ENCODE measurements at places on chromosomes 12 and 14. TPM values are rescaled to one million over a fixed set of nuclear protein-coding genes. Genes with fewer than 3 reads are reported as not detected.

- DNase-seq: no peak
Observed at GRCh38 chr12:100908501-100908900, 113.9 kb downstream of the ANO4 start.

- no peak for DNase-seq
Observed at GRCh38 chr14:89298056-89298834, 118.8 kb downstream of the FOXN3 start.

The YLPM1 gene
- 71.7 TPM for total RNA-seq

The NUAK1 gene
- 0.02 TPM for total RNA-seq

DNA sequence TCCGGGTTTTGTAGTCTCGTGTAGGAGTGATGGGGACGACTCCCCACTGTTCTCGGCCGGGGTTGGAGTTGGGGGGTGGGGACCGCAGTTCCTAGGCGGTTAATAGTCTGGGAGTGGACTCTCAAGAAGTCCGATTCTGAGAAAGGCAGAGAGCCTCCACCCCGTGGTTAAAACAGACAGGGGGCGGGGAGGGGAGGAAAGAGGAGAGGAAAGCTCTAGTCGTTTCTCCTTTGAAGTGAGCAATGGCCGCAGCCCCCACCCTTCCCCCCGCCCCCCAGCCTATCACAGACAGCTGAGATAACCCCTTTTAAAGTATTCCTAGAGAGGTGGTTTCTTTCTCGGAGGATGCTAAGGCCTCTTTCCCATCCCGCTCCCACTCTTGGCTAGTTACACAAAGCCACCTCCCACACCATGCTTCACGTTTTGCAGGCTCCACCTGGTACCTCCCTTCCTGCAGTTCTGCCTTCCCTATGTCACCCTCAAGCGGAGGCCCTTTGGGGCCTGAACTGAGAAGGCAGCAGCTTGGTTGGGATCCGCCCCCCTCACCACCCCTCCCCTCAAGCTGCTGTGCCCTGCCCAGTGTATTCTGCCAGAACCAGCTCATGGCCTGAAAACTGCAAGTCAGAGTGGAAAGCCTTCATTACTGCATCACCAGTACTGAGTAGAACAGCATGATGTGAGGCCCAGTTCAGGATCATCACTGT lies 853 bp downstream of the USP5 start:
- peak; percentile 61 for DNase-seq

The METTL1 gene
- 64.5 TPM for total RNA-seq

The CCDC197 gene
- total RNA-seq: 0.11 TPM

The KERA gene
- total RNA-seq: not detected

DNA sequence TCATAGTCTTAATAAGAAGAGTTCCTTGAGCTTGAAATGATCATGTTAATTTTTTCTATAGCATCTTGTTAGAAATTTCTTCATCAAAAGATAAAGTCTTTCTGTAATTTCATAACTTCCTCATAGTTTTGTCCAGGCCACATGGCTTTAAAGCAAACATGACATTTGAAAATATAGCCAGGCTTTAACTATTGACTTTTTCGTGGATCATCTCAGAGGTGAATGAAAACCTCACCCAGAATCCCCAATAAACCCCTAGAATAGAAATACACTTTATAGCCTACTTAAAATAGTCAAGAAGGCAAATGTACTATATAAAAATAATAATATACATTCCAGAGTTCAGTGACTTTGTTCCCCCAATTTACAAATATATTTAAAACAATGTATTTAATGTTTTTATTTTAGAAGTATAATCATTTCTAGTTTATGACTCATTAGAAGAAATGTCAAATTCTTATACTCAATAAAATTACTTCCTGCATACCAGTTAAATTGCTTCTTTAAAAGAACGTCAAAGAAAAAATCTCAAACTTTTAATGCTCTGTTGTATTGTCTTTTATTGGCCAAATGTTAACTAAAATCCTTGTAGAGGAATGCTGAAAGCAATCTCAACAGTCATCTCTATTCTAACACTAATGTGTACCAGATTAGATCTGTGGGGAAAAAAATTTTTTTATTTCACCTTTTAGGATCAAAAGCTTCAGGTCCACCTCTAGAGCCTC lies 21.6 kb downstream of the EXOC5 start:
- no peak for DNase-seq

- no peak for DNase-seq
Observed at GRCh38 chr14:102902523-102903247, 19.8 kb upstream of the AMN start.

DNA sequence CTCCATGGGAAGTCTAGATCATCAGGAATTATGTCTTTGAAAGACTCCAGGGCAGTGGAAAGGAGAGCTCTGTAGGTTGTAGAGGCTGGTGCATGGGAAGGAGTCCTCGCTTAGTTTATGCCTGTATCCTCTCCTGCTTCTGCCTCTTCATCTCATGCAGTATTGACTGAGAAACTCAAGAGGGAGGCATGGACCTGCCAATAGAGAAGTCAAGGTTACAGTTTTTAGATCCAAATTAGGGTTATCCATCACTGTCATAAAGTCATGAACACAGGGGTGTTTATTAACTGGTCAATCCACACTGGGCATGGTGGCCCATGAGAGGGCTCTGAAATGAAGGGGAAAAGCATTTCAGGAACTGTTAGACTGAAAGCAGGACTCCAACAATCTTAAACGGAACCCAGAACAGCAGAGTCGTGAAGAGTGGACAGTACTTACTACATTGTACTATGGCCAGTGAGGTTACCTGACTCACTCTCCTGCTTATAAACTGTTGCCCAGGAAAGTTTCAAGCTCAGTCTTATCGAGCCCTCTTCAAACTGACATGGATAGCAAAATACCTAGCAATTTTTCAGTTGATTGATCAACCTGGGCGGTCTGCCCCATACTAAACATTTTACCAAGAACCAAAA lies 30.1 kb upstream of the DHRS7 start:
- no peak for DNase-seq

The FOXG1 gene
- total RNA-seq: not detected

- no peak for DNase-seq
Observed at GRCh38 chr14:64721391-64721791, 17.2 kb downstream of the PLEKHG3 start.

The GALNT9 gene
- not detected for total RNA-seq

DNA sequence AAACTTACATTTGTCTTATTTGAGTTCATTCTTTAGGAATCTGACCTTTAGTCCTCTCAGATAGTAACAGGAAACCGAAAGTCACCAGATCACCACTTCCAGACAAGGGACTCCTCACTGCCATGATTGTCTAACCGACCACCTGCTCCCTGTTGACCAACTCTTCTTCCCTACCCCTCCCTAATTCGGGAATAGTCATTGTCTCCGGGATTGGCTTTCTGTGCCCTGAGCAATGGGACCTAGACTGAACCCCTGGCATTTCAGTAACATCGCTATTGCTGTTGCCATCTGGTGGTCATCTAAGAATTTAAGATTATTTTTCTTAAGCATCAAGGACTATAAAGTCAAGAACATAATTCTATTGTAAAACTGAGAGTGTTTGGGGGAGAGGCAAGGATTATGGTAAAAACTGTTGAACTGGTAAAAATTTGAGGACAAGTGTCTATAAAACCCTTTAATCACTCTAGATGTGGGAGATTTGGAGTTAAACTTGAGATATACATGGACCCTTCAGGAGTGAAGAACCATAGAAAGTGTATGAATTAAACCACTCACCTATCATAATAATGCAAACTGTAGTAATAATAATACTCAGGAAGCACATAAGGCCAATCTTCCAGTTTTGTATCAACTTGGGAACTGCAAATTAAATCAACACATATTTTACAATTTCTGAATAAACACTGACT lies 6.3 kb downstream of the CLEC2A start:
- DNase-seq: no peak

- DNase-seq: no peak
Observed at GRCh38 chr12:127024791-127025190, 1242.2 kb upstream of the TMEM132C start.

- DNase-seq: no peak
Observed at GRCh38 chr14:91297081-91297711, 52.7 kb upstream of the GPR68 start.

- no peak for DNase-seq
Observed at GRCh38 chr12:130815028-130815741, 23.9 kb downstream of the STX2 start.

DNA sequence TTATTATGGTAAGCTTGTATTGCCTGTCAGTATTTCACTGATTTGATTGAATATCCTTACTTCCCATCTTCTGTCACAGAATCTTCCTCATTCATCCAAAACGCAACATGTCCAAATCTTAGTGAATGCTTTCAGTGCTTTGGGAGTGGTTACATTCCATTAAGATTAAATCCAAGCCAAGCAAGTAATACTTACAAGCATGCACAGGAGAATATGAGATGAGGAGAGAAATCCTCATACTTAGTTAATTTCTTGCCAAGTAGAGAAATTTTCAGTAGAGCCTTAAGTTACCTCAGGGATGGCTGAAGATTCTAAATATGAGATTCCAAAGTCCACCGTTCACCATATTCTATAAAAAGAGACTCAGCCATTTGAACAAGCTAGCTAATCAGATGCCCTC lies 316.0 kb downstream of the RAD51B start:
- no peak for DNase-seq

DNA sequence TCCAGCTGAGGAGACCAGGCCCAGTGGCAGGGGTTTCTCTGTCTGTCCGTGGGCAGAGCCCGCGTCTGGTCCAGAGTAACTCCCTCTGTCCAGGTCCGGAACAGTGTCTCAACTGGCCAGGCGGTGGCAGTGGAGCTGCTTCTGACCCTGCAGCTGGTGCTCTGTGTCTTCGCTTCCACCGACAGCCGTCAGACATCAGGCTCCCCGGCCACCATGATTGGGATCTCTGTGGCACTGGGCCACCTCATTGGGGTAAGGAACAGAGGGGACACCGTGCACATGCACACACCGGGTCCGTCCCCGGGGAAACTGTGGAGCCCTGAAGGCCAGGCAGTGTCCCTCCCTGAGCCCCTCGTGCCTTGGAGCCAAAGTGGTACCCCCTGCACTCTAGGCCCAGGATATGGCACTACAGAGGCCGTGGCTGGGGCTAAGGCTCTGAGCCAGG lies 1.5 kb downstream of the AQP6 start:
- no peak for DNase-seq

- peak; percentile 65 for DNase-seq
Observed at GRCh38 chr12:56634837-56635791, 5.0 kb upstream of the BAZ2A start.

The CCDC85C gene
- total RNA-seq: 7.3 TPM

DNA sequence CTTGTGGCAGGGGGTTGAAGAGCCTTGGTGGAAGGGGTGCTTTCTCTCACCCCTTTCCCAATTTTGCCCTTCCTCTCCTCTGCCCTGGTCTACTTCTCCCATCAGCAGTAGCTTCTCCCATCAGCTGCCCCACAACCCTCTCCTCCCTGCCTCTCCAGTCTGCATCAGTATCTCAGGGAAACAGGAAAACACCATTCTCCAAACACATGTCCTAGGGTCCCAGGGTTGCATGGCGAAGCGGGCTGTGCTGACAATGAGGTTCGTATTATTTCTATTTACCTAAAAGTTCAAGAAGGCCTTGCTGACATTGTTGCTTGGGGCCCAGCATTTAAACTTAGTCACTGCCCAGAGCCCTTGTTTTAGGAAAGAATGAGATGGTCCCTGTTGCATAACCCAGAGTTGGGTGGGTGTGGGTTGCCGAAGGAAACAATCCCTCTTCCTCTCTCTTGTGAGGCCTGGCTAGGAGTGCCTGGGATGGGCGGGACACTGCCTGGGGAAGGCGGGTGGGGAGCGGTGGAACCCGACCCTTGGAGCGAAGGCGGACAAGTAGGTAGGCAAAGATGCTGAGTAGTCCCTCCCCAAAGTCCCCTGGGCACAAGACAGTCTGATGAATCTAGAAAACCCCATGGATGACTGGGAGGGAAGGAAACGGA lies 1.3 kb upstream of the IGFBP6 start:
- DNase-seq: no peak

The OLR1 gene
- total RNA-seq: not detected

DNA sequence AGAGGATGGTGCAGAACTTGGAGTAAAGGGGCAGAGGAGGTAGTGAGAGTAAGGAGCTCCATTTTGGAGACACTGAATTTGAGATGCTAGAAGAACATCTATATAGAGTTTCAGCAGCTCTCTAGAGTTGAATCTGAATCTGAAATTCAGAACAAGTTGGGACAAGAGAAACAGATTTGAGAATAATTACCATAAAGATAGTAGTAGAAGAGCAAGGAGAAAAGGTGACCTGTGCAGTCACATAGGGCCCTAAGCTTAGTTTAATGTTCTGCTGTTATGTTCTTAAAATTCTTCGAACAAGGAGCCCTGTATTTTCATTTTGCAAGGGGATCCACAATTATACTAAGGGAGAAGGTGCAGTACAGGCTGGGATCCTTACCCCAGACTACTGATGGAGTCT lies 7.4 kb downstream of the REM2 start:
- no peak for DNase-seq

- no peak for DNase-seq
Observed at GRCh38 chr12:122048151-122048550, 26.5 kb downstream of the BCL7A start.

DNA sequence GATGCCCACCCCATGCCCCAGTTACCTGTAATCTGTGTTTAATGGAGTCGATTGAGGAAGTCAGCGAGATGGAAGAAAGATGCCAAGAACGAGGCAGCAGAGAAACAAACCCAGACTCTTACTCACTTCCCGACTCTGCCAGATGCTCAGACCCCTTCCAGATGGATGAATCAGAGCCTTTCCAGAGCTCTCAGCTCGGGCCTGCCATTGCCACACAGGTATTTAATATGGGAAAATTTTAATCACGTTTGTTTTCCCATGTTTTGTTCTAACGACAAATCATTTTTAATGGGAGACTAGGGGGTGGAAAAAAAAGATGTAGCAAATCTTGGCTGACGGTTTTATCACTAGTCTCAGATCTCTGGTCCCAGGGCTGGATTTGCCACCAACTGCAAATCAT lies 72.5 kb upstream of the SRRM4 start:
- no peak for DNase-seq

- no peak for DNase-seq
Observed at GRCh38 chr12:110010853-110011723, 11.9 kb downstream of the ANKRD13A start.

The INHBC gene
- total RNA-seq: 0.14 TPM

DNA sequence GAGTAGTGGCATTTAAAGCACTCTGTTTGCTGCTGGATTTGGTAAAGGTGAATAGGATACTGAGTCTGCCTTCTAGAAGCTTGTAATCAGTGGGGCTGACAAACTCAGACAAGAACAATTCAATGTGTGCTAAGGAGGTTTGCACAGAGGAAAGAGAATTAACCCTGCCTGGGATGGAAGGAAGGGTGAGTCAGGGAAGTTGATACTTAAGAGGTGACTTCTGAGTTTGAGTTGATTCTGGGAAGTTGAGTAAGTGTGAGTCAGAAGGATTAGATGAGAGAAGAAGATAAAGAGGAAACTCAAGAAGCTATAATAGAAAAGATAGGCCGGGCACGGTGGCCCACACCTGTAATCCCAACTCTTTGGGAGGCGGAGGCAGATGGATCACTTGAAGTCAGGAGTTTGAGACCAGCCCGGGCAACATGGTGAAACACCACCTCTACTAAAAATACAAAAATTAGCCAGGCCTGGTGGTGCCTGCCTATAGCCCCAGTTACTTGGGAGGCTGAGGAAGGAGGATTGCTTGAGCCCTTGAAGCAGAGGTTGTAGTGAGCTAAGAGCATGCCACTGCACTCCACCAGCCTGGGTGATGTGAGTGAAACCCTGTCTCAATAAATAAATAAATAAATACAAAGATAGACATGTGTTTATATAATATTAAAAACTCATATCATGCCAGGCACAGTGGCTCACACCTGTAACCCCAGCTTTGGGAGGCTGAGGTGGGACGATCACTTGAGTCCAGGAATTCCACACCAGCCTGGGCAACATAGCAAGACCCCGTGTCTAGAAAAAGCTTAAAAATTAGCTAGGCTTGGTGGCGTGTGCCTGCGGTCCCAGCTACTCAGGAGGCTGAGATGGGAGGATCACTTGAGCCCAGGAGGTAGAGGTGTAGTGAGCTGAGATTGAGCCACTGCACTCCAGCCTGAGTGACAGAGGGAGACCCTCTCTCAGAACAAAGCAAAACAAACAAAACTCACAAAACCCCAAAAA lies 126.8 kb upstream of the CPM start:
- no peak for DNase-seq
